ENCODE measurements at places on chromosomes 16 and 17. TPM values are rescaled to one million over a fixed set of nuclear protein-coding genes. Genes with fewer than 3 reads are reported as not detected.

The SOST gene
- total RNA-seq = not detected

DNA sequence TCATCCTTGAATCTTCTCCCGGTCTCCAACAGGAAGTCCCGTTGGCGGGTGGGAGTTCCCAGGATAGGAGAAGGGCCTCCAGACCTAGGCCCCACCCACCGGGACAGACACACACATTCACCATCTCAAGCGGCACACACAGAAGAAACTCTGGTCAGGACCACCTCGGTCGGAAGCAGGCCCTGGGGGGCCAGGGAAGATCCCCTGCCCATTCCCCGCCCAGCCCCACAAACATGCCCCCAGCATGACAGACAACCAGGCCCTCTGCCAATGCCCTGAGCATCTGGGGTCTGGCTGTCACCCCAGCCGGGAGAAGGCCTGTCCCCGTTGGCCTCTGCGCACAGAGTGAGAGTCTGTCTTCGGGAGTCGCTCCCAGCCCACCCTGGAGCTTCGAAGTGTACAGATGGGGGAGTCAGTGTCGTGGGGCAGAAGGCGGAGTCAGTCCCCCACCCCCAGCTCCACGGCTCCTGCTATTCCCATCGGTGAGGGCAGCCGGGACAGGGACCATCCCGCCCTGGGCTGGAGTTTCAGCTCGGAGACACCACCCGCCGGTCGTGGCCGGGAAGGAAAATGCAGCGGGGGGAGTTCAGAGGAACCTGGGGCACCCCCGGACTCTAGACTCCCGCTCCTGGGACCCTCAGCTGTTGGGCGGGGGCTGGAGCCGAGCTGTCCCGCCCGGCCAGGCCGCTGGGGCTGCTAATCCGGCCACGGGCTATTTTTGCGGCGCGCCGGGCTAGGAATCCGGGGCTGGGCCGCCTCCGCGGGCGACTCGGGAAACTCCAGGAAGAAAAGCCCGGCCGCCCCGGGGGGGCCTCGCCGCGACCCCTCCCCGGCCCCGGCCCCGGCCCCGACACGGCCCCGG is 660 bp downstream of the RHBDF1 start:
- peak overlapping the region; percentile 85 for H3K27ac ChIP-seq
- H3K27me3 ChIP-seq = no peaks in the 10 kb centered on the region
- H3K4me1 ChIP-seq = peaks cover 35% of the 10 kb centered on the region
- peak overlapping the region; percentile 58 for H3K4me3 ChIP-seq
- H3K36me3 ChIP-seq = no peaks in the 10 kb centered on the region

GRCh38 chr17:66491213-66491612 is 188.8 kb downstream of the PRKCA start:
- H3K27ac ChIP-seq = no peak overlapping the region
- no peak for DNase-seq
- H3K36me3 ChIP-seq = no peaks in the 10 kb centered on the region
- H3K27me3 ChIP-seq = no peaks in the 10 kb centered on the region
- peaks cover 20% of the 10 kb centered on the region for H3K4me1 ChIP-seq

GRCh38 chr17:81162491-81162890 is 2.8 kb upstream of the PVALEF start:
- no peaks in the 10 kb centered on the region for H3K36me3 ChIP-seq
- H3K27ac ChIP-seq = no peak overlapping the region
- H3K4me3 ChIP-seq = no peak overlapping the region
- H3K4me1 ChIP-seq = peaks cover 22% of the 10 kb centered on the region
- no peaks in the 10 kb centered on the region for H3K27me3 ChIP-seq

DNA sequence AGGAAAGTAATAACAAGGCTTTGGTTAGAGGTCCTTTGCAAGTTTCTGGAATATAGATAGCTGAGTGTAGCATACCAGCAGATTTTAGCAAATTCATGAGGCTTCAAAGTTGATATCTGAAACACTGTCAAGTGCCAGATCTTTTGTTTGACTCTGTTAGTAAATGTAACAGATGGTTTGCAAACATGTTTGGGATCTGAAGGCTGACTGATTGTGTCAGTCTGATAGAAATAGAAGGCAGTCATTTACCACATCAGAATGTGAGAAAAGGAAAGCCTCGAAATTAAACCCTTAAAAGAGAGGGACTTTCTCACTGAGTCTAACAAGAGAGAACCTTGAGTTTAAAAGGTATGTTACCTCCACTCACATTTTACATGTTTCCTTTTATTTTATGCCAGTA is 371.5 kb downstream of the KIF2B start:
- no peak for DNase-seq
- no peaks in the 10 kb centered on the region for H3K36me3 ChIP-seq
- H3K4me1 ChIP-seq = no peaks in the 10 kb centered on the region

- DNase-seq = no peak
- H3K4me3 ChIP-seq = peak overlapping the region; percentile 42
- no peak overlapping the region for H3K27ac ChIP-seq
- H3K4me1 ChIP-seq = peaks cover 21% of the 10 kb centered on the region
- H3K27me3 ChIP-seq = peaks cover 2% of the 10 kb centered on the region
- H3K36me3 ChIP-seq = no peaks in the 10 kb centered on the region
These were observed 502 bp downstream of the SMPD3 start for GRCh38 chr16:68447653-68448359.

DNA sequence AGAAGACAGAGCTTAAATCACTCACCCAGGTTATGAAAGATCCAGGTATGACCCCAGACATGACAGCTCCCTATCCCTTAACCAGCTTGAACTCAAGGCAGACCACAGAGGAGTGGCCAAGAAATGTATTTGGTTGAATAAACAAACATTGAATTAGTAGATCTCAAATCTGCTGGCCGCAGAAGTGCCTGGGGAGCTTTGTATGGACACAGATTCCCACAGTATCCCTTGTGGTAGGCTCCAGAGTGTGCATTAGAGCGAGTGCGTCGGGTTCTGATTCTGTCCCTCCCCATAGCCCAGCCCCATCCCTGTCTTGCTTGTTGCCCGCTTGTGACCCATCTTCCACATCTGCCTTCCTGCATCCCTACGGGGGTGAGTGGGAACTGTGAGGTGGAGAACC is 118.8 kb upstream of the FOXF1 start:
- H3K4me3 ChIP-seq = no peak overlapping the region
- H3K27ac ChIP-seq = no peak overlapping the region
- H3K4me1 ChIP-seq = no peaks in the 10 kb centered on the region
